ENCODE measurements at places on chromosomes 3 and 15. TPM values are rescaled to one million over a fixed set of nuclear protein-coding genes. Genes with fewer than 3 reads are reported as not detected.

The UBAP1L gene
- total RNA-seq, result 5.4 TPM

The FOXB1 gene
- not detected for total RNA-seq

The RAD51 gene
- total RNA-seq, result 0.87 TPM

The IQCH gene
- total RNA-seq, result 2.0 TPM

The NR2F2 gene
- 102 TPM for total RNA-seq

The IQCF5 gene
- not detected for total RNA-seq

The LAMB2 gene
- 707 TPM for total RNA-seq

The IL17RB gene
- total RNA-seq, result 0.96 TPM

The SLC28A2 gene
- not detected for total RNA-seq

The MESP1 gene
- 1.2 TPM for total RNA-seq

The COL6A5 gene
- total RNA-seq, result not detected

The SNRPA1 gene
- 46.4 TPM for total RNA-seq

The ITIH4 gene
- 55.4 TPM for total RNA-seq

The SMCO1 gene
- total RNA-seq, result not detected

The LTF gene
- total RNA-seq, result 3.2 TPM

The KBTBD13 gene
- total RNA-seq, result 1.5 TPM

The TGM5 gene
- total RNA-seq, result 0.84 TPM

The CCDC191 gene
- 8.6 TPM for total RNA-seq

The CCR3 gene
- 0.29 TPM for total RNA-seq

The FSTL1 gene
- total RNA-seq, result 833 TPM

The C3orf49 gene
- total RNA-seq, result not detected

The SRPRB gene
- total RNA-seq, result 32.9 TPM

The MNS1 gene
- total RNA-seq, result 3.5 TPM

The ARRDC4 gene
- total RNA-seq, result 24.5 TPM

The ARHGAP11A gene
- 4.3 TPM for total RNA-seq

The WDR49 gene
- 1.7 TPM for total RNA-seq

The DTWD1 gene
- total RNA-seq, result 54.4 TPM

The DHX36 gene
- 82.9 TPM for total RNA-seq

The EXD1 gene
- total RNA-seq, result not detected

The CLEC3B gene
- 96.9 TPM for total RNA-seq

The CKMT1A gene
- not detected for total RNA-seq

The BNC1 gene
- 0.21 TPM for total RNA-seq

The ATP13A4 gene
- 0.15 TPM for total RNA-seq

The PLAAT1 gene
- not detected for total RNA-seq

The COX17 gene
- total RNA-seq, result 47.3 TPM

The FBXL2 gene
- total RNA-seq, result 23.8 TPM

The AGTR1 gene
- total RNA-seq, result 8.5 TPM

The GOLGA8K gene
- total RNA-seq, result 10.0 TPM

The SLCO2A1 gene
- total RNA-seq, result 96.8 TPM

The TMEM207 gene
- not detected for total RNA-seq

The GASK1A gene
- 12.2 TPM for total RNA-seq

The TNFAIP8L3 gene
- total RNA-seq, result 48.4 TPM

The FBN1 gene
- total RNA-seq, result 529 TPM

The RLBP1 gene
- not detected for total RNA-seq

The P2RY13 gene
- 2.7 TPM for total RNA-seq

The HTD2 gene
- total RNA-seq, result 7.8 TPM

The GPR27 gene
- total RNA-seq, result 1.6 TPM

The LARP6 gene
- total RNA-seq, result 49.7 TPM

The DNAH1 gene
- total RNA-seq, result 24.1 TPM

The C3orf85 gene
- total RNA-seq, result not detected

Data from aorta (tissue), 5 donors.